Activated T-cell treated with anti-CD3 and anti-CD28 coated beads for 4 hours (primary cell): ENCODE measurements at places on chromosomes 1 and 21.

GRCh38 chr1:86594284-86594770, 47.4 kb downstream of the CLCA4 start:
- DNase-seq, result no peak

GRCh38 chr1:107532318-107532717, 391.5 kb downstream of the NTNG1 start:
- DNase-seq, result no peak

DNA sequence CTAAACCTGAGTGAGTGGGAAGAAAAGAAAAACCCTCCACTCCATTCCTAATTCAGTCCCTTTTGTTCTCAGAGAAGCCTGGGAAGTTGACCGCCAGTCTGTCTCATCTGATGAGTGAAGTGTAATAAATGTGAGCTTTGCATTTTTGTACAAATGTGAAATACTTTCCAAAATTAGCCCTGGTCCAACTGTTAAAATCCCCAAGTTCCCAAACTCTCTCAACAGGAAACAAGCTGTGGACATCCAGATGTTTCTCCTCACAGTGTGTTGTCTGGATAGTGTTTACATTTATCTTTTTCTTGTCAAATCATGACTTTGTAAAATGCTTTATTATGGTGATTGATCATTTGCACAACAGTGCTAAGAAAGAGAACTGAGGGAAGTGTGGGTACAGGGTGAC, 145.1 kb downstream of the TM2D1 start:
- DNase-seq, result no peak

- no peak for DNase-seq
These were observed 6.3 kb downstream of the TOMM20 start for GRCh38 chr1:235122348-235122747.

DNA sequence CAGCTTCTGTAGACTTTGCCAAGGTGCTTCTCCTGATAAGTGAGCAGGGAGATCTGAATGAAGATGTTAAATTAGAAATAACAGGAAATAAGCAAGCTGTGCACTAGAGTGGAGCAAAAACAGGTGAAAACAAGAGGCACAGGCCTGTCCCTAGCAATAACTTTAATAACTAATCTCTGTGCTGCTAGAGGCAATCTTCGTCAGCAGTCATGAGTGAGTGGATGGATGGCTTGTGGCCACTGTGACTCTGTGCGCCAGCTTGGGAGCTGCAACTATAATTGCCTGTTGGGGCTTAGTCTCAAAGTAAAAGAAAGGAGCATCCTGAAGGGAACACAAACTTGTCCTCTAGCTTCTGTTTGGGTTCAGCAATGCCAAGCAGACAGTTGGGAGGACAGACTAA, 240.3 kb downstream of the HHIPL2 start:
- no peak for DNase-seq

DNA sequence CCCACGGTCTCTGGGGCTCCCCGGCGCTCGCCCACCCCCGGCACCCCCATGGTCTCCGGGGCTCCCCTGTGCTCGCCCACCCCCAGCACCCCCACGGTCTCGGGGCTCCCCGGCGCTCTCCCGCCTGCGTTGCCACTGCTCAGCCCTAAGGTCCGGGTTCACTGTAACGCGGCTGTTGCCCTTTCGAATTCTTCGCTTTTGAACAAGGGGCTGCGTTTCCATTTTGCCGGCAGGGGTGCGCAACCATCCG, 5.2 kb upstream of the FTCD start:
- no peak for DNase-seq
